ENCODE measurements at places on chromosomes 1 and 21.

GRCh38 chr1:205261946-205262691 lies 34.4 kb downstream of the TMCC2 start:
- no peak for DNase-seq

GRCh38 chr1:60281360-60281932 lies 207.9 kb upstream of the C1orf87 start:
- DNase-seq: peak; percentile 5

- no peak for DNase-seq
Measured at GRCh38 chr1:93016171-93016570, 54.9 kb upstream of the DIPK1A start.

GRCh38 chr1:206518743-206519142 lies 11.4 kb downstream of the RASSF5 start:
- DNase-seq: no peak

GRCh38 chr1:199040076-199040905 lies 401.5 kb downstream of the PTPRC start:
- DNase-seq: no peak

GRCh38 chr1:201230676-201231075 lies 40.1 kb downstream of the IGFN1 start:
- DNase-seq: no peak

DNA sequence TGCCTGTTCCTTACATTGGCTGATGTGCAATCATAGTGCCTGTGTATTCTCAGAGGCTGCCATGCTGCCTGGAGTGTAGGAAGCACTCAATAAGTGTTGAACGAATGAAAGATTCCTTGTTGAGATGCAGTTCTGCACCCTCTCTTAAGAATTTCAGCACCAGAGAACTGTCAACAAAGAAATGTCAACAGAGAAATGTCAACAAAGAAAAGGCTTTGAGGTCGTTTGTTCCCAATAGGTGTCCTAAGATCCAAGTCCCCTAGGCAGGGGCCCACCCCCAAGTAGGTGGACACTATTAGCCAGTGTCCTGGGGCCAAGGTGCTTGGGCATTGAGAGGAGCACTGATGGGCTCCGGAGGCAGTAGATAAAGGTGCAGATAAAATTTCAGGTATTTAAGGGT lies 12.6 kb downstream of the KCND3 start:
- DNase-seq: no peak

- no peak for DNase-seq
Measured at GRCh38 chr1:22442212-22442894, 9.3 kb upstream of the ZBTB40 start.

DNA sequence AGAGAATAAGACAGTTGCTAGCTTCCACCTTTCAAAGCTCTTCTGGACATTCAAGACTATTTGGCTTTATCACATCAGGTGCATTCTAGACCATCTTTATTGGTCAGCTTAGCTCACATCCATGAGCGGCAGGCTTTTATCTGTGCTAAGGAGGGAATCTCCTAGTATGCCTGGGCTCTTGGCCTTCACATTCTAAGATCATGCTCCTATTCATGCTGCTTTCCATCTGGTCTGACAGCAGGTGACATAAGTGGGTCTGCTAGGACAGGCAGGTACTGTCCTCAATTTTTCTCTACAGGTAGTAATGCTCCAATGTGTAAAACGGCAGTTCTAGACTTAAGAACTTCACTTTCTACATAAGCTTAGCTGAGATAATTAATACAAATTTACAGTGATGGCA lies 39.2 kb upstream of the ADAMTS1 start:
- no peak for DNase-seq

- no peak for DNase-seq
Measured at GRCh38 chr1:110091791-110092190, 20.5 kb upstream of the UBL4B start.

- DNase-seq: no peak
Measured at GRCh38 chr1:2466270-2466665, 9.8 kb upstream of the PLCH2 start.

DNA sequence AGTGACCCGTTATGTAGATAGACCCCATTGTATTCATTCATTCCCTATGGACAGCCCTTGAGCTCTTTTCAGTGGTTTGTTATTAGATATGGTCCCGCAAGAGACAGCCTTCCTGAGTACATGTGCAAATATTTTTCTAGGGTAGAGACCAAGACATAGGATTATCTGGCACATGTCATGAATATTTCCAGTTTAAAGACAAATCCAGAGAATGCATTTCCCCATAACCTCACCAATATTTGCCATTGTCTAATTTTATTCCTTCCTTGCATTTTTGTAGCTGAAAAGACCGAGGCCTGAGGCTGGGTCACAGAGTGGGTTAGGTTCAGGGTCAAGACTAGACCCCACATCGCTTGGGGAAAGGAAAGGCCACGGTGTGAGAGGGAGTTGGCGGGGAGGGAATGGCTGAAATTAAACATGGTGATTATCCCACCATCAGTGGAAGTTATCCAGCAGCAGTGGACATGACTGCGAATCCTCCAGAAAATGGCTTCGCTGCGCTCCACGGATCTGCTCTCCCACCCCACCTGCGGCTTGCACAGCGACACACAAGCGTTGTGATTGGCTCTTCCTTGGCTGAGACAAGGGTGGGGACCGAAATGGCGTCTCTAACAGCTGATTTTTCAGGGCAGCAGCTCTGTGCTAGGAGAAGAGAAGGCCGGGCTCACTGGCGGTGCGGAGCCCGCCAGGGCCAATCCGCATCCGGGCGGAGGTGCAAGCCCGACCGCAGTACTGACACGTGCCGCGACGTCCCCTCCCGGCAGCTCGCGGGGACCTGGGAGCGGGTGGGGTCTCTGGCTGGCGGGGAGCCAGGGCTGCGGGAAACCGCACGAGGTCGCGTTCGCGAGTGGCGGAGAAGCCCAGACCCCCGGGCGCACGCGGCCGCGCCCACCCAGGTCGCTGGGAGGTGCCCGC lies 16.1 kb upstream of the STMN1 start:
- DNase-seq: peak; percentile 64

GRCh38 chr1:95176861-95177260 lies 57.1 kb upstream of the RWDD3 start:
- DNase-seq: no peak
